Activated CD4-positive, alpha-beta T cell treated with anti-CD3 and anti-CD28 coated beads, Interleukin-2, amount 50 U/mL, for 48 hours (primary cell): ENCODE measurements at places on chromosomes 11 and 22.

DNA sequence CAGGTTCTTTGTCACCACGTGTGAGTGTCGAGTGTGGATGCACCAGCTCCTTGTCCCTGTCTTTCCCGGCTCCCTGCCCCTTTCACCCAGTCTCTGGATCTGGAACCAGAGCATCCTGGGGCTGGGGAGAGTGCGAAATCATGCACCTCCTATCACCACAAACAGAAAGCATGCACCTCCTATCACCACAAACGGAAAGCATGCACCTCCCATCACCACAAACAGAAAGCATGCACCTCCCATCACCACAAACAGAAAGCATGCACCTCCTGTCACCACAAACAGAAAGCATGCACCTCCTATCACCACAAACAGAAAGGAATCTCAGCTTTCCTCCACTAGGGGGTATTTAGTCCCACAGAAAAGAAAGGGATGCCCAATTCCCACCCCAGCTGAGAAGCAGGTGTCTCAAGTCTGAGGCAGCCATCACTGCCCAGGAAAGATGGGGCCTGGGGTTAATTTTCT, 5.9 kb upstream of the GLB1L3 start:
- DNase-seq = no peak

DNA sequence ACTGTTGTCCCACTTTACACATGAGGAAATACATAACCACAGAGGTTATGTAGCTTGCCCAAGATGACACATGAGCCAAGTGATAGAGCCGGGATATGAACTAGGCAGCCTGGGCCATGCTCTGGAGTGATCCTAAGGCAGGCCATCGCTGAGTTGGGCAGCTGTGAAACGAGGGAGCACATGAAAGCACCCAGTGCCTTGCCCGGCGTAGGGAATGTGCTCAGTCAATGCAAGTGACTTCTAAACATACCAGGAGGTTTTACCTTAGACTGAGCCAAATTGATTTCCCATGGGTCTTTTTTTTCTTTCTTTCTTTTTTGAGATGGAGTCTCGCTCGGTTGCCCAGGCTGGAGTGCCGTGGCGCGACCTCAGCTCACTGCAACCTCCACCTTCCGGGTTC, 10.5 kb downstream of the GRIK4 start:
- no peak for DNase-seq

DNA sequence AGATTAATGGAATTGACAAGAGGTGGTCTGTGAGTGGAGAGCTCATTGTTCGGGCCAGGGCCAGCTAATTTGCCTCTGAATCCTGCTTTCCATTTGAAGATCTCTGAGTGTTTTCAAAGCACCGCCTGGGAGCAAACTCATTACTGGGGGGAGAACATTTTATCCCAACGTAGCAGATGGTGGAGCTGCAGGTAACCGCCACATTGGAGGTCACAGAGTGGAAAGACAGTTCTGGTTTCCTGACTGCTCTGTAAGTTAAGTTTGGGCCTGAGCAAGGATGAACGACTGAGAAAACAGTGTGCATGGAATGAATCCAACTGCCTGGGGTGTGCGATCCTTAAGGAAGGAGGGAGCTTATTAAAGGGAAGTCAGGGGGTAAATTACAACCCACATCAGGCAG, 30.5 kb downstream of the LMO2 start:
- no peak for DNase-seq

DNA sequence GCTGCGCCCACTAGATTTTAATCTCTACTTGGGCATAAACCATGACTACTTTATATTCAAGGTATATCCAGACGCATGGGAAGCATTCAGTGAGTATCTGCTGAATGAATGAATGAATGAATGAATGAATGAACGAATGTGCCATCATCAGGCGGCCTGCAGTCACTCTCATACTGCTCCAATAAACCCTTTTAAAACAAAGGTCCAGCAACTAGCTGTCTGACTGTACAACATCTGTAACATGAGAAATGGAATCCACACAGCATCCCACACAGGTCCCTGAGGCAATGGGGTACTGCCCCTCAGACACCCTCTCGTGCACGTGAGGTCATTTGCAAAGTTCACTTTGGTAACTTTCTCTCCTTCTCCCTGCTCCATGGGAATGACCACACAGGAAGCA, 147.5 kb downstream of the LARGE1 start:
- no peak for DNase-seq

GRCh38 chr11:12216671-12217374, 106.4 kb downstream of the MICAL2 start:
- no peak for DNase-seq

GRCh38 chr11:82980292-82980691, 78.8 kb downstream of the DDIAS start:
- no peak for DNase-seq

- no peak for DNase-seq
These were observed 76.9 kb upstream of the SLC6A5 start for GRCh38 chr11:20522536-20522935.

GRCh38 chr22:33124471-33124870, 66.3 kb upstream of the SYN3 start:
- DNase-seq = no peak

GRCh38 chr22:26713823-26714449, 56.5 kb downstream of the MIAT start:
- no peak for DNase-seq

DNA sequence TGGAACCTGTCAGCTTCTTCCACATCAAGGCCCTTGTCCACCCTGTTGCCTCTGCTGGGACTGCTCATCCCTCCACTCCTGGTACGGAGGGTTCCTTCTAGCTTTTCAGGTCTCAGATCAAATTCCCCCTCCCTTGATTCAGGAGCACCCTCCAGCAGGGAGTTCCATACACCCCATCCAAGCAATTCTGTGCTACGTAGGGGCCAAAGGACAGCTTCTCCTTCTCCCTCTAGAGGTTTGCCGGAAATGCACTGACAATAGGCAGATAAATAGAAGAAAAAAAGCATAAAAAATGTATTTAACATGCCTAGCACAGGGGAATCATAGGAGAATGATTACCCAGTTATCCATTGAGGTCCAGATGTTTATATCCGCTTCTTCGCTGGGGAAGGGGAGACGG, 3.3 kb upstream of the CARD10 start:
- no peak for DNase-seq

DNA sequence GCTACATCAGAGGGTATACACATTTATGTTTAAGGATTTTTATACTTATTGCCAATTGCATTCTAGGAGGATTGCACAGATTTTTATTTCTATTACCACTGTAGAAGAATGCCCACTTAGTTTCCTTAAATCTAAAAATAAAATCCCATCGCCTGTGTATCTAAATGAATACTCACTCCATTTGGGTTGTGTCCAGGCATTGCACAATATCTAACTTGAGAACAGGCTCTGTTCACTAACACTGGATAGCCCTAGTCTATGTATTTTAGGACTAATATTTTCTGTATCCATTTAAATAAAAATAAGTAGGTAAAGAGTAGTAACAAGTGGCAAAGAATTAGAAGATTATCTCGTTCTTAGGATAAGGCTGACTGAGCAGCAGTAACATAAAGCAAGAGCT, 4.1 kb downstream of the C11orf52 start:
- no peak for DNase-seq

GRCh38 chr22:33920197-33920540, at the start of gene LARGE1:
LARGE1 (minus strand) TSS chr22:33920476.
- DNase-seq = no peak

- DNase-seq = no peak
These were observed 988.1 kb downstream of the NTM start for GRCh38 chr11:132358573-132358953.

GRCh38 chr11:90737444-90738050, 514.7 kb upstream of the CHORDC1 start:
- no peak for DNase-seq

DNA sequence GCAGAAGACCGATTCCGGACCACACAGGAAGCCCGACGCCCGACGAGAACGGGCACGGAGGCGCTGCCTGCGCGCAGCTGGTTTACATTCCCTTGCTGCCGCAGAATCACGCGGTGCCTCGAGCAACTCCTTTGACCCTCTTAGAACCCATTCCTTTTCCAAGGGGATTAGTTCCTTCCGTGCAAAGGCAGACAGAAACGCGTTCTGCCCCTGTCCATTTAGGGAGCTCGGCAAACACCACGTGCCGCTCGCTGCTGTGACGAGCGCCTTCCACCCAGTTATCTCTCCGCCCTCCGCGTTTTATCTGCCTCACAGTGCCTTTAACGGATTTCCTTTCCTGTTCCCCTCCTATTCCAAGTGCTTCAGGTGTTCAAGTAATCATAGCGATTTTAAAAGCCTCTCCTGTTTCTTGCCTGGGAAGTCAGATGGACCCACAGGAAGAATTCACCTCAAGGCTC, 24.1 kb upstream of the MICAL3 start:
- no peak for DNase-seq

DNA sequence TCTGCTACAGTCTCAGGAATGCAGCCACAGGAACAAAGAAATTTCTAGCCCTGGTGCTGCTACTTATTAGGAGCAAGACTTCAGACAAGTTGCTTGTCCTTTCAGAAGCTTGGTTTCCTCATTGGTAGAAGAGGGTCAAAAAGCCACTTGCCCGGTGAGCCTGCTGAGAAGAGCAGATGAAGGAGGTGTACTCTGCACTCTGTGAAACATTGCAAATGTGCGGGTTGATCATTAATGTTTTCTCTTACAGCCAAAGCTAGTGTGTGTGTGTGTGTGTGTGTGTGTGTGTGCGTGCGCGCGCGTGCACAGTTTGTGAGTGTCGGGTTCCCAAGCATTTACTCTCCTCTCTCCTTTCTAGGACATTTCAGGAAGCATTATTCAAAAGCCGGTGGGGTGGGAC, 86.3 kb upstream of the NNMT start:
- DNase-seq = no peak

DNA sequence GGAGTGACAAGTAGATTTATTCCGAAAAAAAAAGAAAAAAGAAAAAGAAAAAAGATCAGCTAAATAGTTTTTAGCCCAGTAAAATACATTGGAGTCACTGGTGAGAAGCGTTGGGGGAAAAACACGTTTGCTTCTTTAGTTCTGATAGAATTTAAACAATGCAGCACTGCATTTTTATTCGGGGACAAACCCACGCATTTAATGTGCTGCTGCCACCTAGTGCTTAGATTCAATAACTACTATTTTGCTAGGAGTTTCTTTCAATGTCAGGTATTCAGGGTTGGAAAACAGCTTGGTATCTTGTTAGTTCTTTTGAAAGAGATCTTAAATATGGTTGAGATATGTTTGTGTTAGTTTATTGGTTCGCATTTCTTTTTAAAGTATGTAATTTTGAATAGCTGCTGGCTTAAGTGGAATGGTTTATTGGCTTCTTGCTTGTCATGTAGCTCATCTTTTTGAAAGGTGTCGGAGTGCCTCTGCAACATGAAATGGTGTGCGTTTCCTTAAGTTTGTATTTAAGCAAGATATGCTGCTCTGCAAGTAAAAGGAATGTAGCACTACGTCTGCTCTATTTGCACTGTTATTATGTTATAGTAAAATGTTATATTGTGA, 41.9 kb downstream of the SVIP start:
- DNase-seq = peak; percentile 2

DNA sequence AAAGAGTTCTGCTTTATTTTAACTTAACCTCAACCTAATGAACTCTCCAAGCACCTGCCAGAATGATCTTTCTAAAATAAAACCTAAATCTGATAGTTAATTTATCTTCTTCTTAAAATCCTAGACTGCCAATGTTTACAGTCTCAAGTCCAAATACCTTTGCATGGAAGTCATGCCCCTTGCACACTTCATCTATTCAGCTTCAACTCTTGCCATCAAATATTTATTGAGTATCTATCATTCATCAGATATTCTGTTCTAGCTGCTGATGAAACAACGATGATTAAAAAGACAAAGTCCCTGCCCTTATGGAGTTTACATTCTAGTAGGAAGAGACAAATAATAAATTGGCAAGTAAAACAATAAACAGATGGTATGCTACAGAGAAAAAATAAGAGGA, 101.7 kb downstream of the APOL5 start:
- DNase-seq = no peak

GRCh38 chr11:59923813-59924212, 14.4 kb upstream of the OOSP1 start:
- DNase-seq = peak; percentile 1

DNA sequence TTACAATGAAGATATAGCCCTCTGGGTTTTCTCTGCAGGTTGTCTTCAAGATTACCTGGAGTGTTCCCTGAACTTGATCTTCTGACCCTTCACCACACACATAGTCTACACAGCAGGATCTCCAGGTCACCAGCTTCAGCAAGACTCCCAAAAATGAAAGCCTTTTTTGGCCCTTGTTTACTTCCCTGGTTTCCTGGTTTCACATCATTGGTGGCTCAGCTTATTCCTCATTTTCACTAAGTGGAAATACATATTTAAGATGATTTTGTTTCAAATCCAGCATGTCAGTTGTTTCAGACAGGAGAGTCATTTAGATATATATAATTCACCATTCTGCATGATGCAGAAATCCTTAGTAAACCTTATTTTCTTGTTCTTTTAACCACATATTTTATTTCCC, 41.6 kb upstream of the MPEG1 start:
- no peak for DNase-seq

DNA sequence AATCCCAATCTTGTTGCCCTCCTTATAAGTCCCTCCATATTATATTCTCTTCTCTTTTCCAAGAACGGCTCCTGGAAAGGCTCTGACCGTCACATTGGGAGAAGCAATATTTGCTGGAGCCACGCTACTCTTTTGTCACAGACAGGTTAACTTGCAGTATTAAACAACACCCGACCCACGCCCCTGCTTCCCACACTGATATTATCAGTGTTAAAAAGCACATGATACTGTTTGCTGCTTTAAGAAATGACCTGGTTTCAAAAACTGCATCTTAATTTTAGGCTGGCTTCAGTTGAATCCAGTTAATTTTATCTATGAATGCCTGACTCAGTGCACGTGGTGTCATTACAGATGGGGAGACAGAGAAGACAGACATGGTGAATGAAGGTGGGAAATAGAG, 3.1 kb downstream of the FLI1 start:
- no peak for DNase-seq

GRCh38 chr11:117505285-117505970, 177.8 kb downstream of the CEP164 start:
- DNase-seq = no peak

- DNase-seq = no peak
These were observed 24.1 kb downstream of the FDX1 start for GRCh38 chr11:110453684-110454354.

GRCh38 chr11:122308226-122308625, 192.2 kb upstream of the BLID start:
- no peak for DNase-seq

- DNase-seq = no peak
These were observed 56.6 kb downstream of the CSNK2A3 start for GRCh38 chr11:11296434-11296833.

DNA sequence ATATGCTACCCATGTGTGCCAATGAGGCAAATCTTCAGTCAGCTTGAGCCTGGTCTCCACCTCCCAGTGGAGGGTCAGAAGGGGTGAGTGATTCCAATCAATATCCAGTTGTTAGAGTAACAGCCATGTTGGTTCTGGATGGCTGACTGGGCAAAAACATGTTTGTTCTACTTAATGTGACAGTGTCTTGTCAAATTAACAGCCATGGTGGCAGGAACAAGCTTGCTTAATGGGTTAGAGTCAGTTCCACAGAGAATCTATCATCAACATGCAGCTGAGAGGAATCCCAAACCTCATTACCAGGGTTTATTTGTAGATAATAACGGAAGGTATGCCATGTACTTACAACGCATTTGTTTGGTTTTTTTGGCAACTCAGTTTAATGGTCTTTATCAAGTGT, 133.2 kb downstream of the SLC17A6 start:
- DNase-seq = no peak

- DNase-seq = no peak
These were observed 175.1 kb downstream of the LRRC4C start for GRCh38 chr11:41284354-41284753.
